ENCODE measurements at places on chromosomes 13 and 19.

DNA sequence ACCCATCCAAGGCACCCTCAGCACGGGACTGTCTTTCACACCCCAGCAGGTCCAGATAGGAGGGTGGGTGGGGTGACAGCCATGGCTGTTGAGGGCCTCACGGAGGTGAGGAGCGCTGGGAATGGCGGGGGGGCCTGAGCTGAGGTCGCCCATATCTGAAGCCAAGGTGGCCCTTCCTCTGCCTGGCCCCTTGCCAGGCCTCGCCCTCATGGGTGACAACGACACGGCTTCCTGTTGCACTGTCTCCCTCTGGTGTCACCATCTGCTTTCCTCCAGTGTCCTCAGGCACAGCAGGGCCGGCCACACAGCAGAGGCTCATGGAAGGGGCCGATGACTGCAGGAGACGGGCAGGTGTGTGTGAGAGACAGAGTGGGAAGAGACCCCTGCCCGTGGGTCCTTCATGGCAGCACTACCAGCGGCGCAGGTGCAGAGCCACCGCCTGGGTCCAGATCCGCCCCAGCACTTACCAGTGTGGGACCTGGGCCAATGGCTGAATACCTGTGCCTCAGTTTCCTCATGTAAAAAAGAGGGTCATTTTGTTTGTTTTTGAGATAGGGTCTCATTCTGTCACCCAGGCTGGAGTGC is 8.1 kb upstream of the NKPD1 start:
- DNase-seq: peak; percentile 64

DNA sequence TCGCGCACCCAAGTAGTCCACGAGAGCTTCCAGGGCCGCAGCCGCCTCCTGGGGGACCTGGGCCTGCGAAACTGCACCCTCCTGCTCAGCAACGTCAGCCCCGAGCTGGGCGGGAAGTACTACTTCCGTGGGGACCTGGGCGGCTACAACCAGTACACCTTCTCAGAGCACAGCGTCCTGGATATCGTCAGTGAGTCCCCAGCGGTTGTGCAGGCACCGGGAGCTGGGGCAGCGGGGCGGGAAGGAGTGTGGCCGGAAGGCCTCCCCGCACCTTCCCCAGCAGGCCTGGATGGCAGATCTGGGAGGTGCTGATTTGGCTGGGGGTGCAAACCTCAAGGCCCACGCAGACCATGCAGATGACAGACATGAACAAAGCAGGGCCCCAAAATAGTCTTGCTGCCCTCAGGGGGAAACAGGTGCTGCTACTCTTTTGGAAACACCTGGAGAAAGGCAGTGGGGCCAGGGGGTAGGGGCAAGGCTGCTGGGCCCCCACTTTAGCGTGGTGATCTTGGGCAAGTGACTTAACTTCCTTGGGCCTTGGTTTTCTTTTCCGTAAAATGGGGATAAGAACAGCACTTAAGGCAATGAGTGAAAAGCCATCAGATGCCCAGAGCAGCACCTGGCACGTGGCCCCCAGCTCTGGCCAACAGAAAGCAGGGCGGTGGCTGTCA is 4.0 kb downstream of the MAG start:
- DNase-seq: peak; percentile 10

DNA sequence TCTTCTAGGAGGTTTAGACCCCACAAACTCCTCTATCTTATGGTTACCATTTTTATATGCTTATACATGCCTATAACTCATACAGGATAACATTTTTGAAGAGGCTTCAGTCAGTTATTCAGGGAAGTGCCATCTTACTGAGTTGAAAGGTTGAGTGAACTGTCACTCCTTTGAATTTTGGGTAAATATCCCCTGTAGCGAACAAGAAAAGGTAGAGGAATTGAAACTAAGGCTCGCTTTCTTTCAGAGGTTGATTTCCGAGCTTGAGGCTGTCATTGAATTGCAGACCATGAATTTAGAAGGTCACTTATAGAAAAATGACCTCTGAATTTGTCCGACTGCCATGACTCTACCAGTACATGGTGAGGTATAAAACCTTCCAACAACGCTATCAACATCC is 35.1 kb downstream of the MICU2 start:
- no peak for DNase-seq

- no peak for DNase-seq
Measured at GRCh38 chr19:57620673-57621348, 6.8 kb downstream of the ZNF134 start.

DNA sequence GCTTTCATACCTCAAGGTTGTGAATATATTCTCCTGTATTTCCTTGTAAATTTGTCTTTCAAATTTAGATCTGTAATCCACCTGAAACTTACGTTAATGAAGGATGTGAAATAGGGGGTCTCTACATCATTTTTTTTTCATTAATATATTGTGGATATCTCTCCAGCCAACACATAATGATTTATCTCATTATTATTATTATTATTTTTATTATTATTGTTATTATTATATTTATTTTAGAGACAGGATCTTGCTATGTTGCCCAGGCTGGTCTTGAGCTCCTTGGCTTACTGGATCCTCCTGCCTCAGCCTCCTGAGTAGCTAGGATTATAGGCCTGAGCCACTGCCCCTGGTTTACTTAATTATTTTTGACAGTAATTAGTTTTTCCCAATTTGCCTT is 4.3 kb upstream of the LIPE start:
- no peak for DNase-seq

DNA sequence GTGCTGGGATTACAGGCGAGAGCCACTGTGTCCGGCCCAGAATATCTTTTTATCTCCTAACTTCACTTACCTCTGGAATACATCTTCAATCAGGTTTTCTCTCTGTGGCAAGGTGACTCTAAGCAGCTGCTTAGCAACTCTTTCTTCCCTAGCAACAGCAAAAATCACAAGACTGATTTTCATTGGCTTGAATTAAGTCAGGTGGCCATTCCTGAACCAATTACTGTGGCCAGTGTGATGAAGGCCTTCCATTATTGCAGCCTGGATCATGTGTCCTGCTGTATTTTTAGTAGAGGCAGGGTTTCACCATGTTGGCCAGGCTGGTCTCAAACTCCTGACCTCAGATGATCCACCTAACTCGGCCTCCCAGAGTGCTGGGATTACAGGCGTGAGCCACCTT is 9.0 kb upstream of the LTBP4 start:
- DNase-seq: peak; percentile 84

- DNase-seq: no peak
Measured at GRCh38 chr19:2627319-2627829, 75.1 kb downstream of the GNG7 start.

DNA sequence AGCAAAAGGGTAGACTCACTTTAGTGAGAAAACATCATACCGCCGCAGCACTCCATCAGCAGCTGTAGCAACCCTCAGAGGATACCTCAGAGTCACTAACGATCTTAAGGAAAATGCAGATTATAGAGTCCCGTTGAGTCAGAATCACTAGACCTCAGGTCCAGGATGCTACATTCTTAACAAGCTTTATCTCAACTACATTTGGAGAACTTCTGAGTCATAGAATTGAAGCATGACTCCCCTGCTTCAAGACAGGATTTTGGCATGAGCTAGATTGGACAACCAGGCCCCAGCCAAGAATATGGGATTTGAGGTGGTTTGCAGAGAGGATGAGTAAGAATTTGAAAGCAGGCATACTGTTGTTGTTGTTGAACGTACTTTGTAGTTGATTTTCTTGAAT is 118.9 kb upstream of the UBL3 start:
- no peak for DNase-seq

GRCh38 chr13:113599391-113599790 is 14.8 kb downstream of the TFDP1 start:
- no peak for DNase-seq

- no peak for DNase-seq
Measured at GRCh38 chr13:24500977-24501376, 11.6 kb downstream of the PARP4 start.

DNA sequence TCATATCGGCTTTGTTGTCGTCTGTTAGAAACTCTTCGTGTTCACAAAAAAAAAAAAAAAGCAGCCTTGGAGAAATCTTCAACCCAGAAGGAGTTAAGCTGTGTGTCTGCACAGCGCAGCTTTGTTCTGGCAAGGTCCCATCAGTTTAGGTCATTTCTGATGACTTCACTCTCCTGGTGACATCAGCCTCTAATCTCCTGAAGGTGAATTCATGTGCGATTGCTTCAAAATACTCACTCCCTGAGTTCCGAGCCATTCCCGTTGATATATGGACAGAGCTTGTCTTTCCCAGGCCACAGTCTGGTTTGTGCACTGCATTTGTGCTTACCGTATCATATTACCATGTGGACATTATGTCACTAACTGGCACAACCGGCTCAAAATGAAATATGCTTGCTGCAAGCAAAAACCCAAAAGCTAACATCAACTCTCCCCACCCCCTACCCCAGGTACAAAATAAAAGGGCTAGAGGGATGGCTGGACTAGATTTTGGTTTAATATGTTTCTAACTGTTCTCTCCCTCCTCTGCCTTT is 342.4 kb downstream of the KCNRG start:
- DNase-seq: no peak

DNA sequence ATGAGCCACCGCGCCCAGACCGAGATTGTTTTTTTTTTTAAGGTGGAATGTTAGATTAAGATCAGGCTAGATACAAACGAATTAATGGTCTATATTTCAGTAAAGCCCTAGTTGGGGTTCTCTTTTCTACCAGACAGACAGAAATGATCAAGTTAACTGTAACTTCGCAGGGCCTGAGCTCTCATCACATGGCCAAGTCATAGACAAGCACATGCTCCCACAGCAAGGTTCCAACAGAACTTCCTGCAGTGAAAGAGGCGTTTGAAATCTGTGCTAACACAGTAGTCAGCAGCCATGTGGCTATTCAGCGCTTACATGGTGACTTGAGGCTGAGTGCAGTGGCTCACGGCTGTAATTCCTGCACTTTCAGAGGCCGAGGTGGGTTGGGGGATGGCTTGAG is 34.7 kb upstream of the SEMA6B start:
- DNase-seq: no peak

- DNase-seq: peak; percentile 41
Measured at GRCh38 chr13:36000028-36000427, 131.2 kb downstream of the DCLK1 start.
